ENCODE measurements at places on chromosomes 5 and 9. TPM values are rescaled to one million over a fixed set of nuclear protein-coding genes. Genes with fewer than 3 reads are reported as not detected.

- H3K36me3 ChIP-seq: no peaks in the 10 kb centered on the region
- no peak overlapping the region for H3K27ac ChIP-seq
- no peaks in the 10 kb centered on the region for H3K4me1 ChIP-seq
- H3K4me3 ChIP-seq: no peak overlapping the region
These were observed 58.3 kb upstream of the ALDH1B1 start for GRCh38 chr9:38334234-38334633.

DNA sequence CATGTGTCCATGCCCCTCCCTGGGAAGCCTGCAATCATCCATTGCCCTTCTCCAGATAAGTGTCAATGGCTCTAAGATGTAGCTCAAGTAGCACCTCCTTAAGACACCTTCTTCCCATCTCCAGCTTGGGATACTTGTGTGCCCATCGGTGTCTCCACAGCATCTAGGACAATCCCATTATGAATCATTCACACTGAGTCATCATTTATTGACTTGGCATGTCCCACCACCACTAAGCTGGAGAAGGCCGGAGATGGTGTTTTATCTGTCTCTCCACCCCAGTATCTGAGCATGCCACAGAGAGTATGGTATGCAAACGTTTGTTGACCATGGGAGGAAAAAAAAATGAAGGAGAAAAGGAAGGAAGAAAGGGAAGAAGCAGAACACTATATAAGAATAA lies 342.2 kb downstream of the TRIM32 start:
- no peaks in the 10 kb centered on the region for H3K36me3 ChIP-seq
- H3K27me3 ChIP-seq: no peaks in the 10 kb centered on the region
- H3K27ac ChIP-seq: no peak overlapping the region
- H3K4me1 ChIP-seq: no peaks in the 10 kb centered on the region

DNA sequence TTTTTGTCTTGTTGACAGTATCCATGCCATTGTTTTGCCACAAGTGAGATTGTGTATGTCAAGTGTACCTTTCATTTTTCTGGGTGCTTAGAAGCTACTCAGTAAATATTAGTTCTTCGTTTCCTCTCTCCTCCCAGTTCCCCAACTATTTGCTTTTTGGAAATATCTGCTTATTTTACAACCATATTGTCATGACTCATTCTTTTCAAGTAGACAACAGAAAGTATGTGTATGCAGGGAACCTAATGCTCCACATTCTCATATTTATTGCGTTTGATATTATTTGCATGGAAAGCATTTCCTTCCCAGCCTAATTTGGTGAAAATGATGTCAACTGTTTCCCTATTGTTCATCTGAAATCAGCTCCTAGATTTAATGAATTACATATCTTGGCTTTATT lies 483.7 kb upstream of the RIOK2 start:
- no peaks in the 10 kb centered on the region for H3K27me3 ChIP-seq
- H3K36me3 ChIP-seq: no peaks in the 10 kb centered on the region
- H3K4me3 ChIP-seq: no peak overlapping the region
- no peak for DNase-seq
- no peaks in the 10 kb centered on the region for H3K4me1 ChIP-seq
- no peak overlapping the region for H3K27ac ChIP-seq

GRCh38 chr5:172453986-172454357 lies 353 bp downstream of the SH3PXD2B start:
- H3K4me3 ChIP-seq: peak overlapping the region; percentile 78
- peak; percentile 87 for DNase-seq
- no peaks in the 10 kb centered on the region for H3K27me3 ChIP-seq
- peak overlapping the region; percentile 52 for H3K27ac ChIP-seq
- peaks cover 43% of the 10 kb centered on the region for H3K4me1 ChIP-seq

GRCh38 chr5:38540314-38540713 lies 16.1 kb downstream of the LIFR start:
- H3K27me3 ChIP-seq: no peaks in the 10 kb centered on the region
- no peak overlapping the region for H3K4me3 ChIP-seq
- H3K36me3 ChIP-seq: no peaks in the 10 kb centered on the region
- H3K4me1 ChIP-seq: peaks cover 28% of the 10 kb centered on the region

- H3K27ac ChIP-seq: no peak overlapping the region
- DNase-seq: no peak
- peaks cover 23% of the 10 kb centered on the region for H3K36me3 ChIP-seq
- H3K27me3 ChIP-seq: no peaks in the 10 kb centered on the region
- H3K4me3 ChIP-seq: no peak overlapping the region
These were observed 5.3 kb downstream of the NSA2 start for GRCh38 chr5:74772359-74772758.

- H3K4me3 ChIP-seq: no peak overlapping the region
- H3K27ac ChIP-seq: no peak overlapping the region
- no peaks in the 10 kb centered on the region for H3K4me1 ChIP-seq
- H3K27me3 ChIP-seq: no peaks in the 10 kb centered on the region
- peak; percentile 20 for DNase-seq
These were observed 167.3 kb upstream of the IRX1 start for GRCh38 chr5:3428334-3428733.

DNA sequence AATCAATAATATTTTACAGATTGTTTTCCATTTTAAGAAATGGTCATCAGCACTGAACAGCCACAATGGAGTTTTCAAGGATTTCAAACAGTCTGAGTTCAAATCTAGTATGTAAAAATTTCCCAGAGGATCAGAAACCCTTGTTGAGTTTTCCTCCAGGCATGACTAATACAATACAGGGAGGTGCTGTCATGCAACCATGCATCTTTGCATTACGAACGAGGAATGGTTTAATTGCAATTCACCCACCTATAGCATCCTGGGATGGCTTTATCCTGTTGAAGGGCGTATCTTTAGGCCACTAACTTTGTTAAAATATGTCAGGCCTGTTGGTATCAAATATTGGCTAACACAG lies 196.4 kb downstream of the EFNA5 start:
- H3K4me3 ChIP-seq: no peak overlapping the region
- no peaks in the 10 kb centered on the region for H3K36me3 ChIP-seq
- H3K27ac ChIP-seq: no peak overlapping the region
- DNase-seq: no peak
- H3K4me1 ChIP-seq: peaks cover 6% of the 10 kb centered on the region

GRCh38 chr9:122320413-122320881 lies 50.4 kb upstream of the PTGS1 start:
- peaks cover 14% of the 10 kb centered on the region for H3K36me3 ChIP-seq
- peaks cover 12% of the 10 kb centered on the region for H3K4me1 ChIP-seq
- no peak overlapping the region for H3K27ac ChIP-seq
- H3K27me3 ChIP-seq: no peaks in the 10 kb centered on the region

DNA sequence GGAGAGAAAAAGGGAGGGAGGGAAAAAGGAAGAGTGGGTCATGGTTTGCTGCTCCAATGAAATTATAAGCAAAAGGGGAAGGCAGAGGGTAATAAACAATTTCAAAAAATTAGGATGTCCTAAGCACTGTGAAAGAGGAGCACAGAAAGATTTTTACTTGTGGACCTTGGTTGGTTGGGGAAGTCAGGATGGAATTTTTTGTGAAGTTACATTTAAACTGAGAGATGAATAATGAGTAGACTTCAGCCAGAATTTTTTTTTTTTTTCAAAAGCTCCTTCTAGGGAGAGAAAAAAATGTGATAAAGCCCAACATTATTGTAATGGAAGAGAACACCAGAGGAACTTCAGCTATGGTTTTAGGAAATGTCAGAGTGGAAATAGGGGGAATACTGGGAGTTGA lies 515.9 kb upstream of the PAPPA start:
- H3K4me3 ChIP-seq: no peak overlapping the region
- DNase-seq: peak; percentile 8
- no peaks in the 10 kb centered on the region for H3K27me3 ChIP-seq
- H3K4me1 ChIP-seq: no peaks in the 10 kb centered on the region
- H3K36me3 ChIP-seq: no peaks in the 10 kb centered on the region

- no peaks in the 10 kb centered on the region for H3K27me3 ChIP-seq
- H3K36me3 ChIP-seq: no peaks in the 10 kb centered on the region
- no peak overlapping the region for H3K4me3 ChIP-seq
- H3K27ac ChIP-seq: no peak overlapping the region
- DNase-seq: peak; percentile 56
These were observed 55.8 kb downstream of the PHAX start for GRCh38 chr5:126656401-126657007.

DNA sequence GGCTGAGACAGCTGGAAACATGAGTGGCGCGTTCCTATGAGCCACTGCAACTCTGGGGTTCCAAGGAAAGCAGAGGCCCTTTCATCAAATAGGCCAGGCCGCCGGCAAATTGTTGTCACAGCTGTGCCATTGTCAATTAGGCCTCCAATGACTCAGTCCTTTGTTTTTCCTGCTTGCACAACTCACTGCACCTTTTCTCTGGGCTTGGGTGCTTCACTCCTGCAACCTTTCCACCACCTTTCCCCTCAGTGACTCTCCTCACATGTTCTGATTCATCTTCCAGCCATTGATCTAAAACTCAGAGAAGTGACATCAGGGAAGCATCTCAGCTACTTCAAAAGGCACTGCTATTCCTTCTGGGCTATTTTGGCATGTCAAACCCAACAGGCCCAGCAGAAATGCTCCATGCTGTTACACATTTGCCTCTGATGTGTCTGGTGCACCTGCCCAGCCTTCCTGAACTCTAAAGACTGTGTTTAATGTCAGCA lies 653.7 kb downstream of the NR2F1-AS1 start:
- no peak for DNase-seq
- H3K4me1 ChIP-seq: no peaks in the 10 kb centered on the region
- no peak overlapping the region for H3K27ac ChIP-seq

DNA sequence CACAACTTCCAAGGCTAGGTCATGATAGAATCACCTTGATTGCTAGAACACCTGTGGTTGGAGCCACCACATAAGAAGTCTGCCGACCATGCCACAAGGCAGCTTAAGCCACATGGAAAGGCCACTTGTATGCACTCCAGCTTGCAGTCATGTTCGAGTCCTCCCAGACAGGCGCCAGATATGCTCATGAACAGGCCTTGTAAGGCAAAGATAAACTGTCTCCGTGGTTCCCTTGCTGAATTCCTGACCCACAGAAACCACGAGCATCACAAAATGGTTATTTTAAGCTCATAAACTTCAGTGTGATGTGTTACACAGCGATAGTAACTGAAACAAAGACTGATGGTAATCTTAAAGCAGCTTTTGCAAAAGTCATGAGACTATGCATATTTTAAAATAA lies 188.4 kb upstream of the DAPK1 start:
- no peak overlapping the region for H3K27ac ChIP-seq
- H3K4me1 ChIP-seq: no peaks in the 10 kb centered on the region
- no peak overlapping the region for H3K4me3 ChIP-seq
- DNase-seq: no peak

KCNV2 gene
- not detected for total RNA-seq

ACTBL2 gene
- total RNA-seq: not detected

JADE2 gene
- 24.4 TPM for total RNA-seq

SH3GLB2 gene
- total RNA-seq: 88.9 TPM

MCC gene
- total RNA-seq: 18.5 TPM

Measured in lung (tissue), 17 donors.